ENCODE measurements at places on chromosomes 6 and 20.

DNA sequence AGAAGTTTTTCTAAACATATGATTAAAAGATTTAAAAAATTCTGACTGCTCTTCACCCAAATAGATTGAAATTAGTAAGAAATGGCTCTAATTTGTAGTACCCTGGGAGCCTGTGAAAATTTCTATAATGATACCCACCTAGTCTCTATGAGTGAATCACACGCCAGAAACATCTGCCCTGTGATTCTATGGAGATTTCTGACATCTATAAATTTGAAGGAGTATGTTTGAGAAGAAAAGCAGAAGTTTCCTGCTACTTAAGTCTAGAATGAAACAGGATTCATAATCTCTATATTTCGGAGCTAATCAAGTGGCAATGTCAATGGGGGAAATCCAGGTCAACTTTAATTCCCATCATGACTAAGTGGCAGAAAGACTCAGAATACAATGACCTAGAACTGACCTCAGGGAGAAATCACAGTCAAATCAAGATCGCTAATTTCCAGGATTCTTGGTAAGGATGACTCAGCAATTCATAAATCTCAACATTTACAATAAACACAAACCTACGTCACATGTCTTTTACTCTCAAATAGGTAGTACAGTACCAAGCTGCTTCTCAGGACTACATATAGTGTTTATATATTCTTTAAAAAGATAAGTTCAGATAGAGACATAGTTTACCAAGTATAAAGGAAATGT lies 186.2 kb upstream of the TNFAIP3 start:
- DNase-seq, result no peak

DNA sequence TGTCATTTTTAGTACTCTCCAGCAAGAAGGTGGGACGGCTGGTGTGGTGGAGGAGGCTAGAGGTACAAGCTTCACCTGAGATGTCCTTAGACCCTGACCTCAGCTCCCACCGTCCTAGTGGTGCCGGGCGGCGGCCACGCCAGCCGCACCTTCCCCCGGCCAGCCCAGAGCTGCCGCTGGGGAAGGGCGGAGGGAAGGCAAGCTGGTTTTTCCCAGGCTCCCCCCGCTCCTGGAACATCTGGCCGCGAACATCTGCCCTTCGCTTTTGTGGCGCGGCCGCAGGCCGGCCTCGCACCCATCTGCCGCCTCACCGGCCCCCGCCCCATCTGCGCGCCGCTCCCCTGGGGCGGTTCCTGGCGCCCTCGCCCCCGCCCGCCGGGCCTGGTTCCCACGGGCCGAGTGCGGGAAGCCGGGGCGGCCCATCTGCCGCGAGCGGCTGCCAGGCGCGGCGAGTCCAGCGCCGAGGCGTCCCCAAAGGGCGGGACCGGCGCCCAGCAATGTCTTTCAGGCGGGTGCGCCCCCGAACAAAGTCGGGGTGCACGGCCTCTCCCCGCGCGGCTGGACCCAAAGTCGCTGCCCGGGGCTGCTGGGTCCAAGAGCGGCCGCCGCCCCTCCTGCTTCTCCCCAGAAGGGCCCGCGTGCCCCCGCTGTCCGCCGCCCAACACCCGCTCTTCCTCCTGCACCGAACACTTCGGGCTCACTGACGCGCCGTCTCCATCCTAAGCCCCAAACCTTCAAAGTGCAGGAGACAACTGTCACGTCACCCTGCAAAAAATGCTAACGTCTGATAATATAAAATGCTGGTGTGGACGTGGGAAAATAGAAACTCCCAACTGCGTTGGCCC lies 17.3 kb upstream of the ID1 start:
- DNase-seq, result no peak

GRCh38 chr6:26439151-26440125 lies 866 bp upstream of the BTN3A3 start:
- no peak for DNase-seq

- DNase-seq, result no peak
Observed at GRCh38 chr6:14877758-14878157, 368.1 kb upstream of the JARID2 start.

DNA sequence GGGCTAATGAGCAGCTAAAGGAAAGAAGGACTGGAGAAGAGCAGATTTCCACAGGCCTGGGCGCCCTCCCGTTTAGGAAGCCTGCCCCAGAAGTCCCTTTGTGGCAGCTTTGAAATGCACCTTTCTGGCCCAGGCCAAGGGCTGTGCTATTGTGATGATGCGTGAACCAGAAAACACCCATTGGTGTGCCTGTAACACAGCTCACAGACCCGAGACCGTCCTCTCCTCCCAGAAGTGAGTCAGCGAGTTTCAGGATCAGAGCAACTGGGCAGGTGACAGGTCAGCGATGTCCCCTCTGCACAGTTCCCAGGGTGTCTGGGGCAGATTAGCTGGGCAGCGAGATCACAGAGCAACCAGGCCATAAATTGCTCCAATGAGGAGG lies 71.9 kb upstream of the SULF2 start:
- no peak for DNase-seq

GRCh38 chr6:24807584-24807983 lies 8.9 kb upstream of the ARMH2 start:
- no peak for DNase-seq

DNA sequence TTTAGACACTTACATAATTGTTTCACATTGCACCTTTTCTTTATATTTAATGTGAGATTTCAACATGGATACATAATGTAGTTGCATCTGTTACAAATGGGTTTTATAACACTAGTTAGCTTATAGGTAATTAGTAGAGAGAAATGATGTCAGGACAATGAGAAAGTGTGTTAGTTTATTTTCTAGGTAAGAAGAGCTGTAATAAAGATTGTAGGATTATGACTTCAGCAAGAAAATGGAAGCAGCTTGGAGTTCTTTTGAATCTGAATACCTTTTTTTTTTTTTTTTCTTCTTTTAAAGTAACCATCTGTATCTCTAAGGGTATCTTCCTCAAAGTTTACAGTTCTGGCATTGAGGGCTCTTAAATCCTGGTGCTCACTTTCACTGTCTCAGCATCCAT lies 35.3 kb downstream of the CD2AP start:
- DNase-seq, result no peak

- no peak for DNase-seq
Observed at GRCh38 chr20:2213401-2213800, 82.4 kb upstream of the TGM3 start.

GRCh38 chr6:30676660-30677285 lies 4.0 kb upstream of the DHX16 start:
- no peak for DNase-seq

DNA sequence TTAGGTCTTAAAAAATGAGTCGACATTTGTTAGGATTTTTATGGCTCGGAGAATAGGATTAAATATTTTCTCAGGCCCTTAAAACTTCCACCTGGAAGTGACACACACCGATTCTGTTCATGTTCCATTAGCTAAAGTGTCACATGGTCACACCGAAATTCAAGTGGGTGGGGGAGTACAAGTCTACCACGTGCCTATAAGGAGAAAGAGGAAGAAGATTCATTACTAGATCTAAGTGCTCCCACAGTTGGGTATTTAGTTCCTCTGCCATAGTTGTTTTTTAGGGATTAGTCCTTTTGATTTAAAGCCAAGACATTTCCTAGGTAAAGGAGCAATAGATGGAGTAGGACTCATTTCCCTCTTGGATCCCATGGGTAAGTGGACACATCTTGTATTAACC lies 4.9 kb upstream of the TOX2 start:
- DNase-seq, result no peak

GRCh38 chr20:59778615-59779200 lies 154.7 kb downstream of the SYCP2 start:
- DNase-seq, result no peak

GRCh38 chr6:168886964-168887363 lies 366.7 kb downstream of the THBS2 start:
- DNase-seq, result no peak

- no peak for DNase-seq
Observed at GRCh38 chr6:127188744-127189143, 70.3 kb downstream of the RSPO3 start.

DNA sequence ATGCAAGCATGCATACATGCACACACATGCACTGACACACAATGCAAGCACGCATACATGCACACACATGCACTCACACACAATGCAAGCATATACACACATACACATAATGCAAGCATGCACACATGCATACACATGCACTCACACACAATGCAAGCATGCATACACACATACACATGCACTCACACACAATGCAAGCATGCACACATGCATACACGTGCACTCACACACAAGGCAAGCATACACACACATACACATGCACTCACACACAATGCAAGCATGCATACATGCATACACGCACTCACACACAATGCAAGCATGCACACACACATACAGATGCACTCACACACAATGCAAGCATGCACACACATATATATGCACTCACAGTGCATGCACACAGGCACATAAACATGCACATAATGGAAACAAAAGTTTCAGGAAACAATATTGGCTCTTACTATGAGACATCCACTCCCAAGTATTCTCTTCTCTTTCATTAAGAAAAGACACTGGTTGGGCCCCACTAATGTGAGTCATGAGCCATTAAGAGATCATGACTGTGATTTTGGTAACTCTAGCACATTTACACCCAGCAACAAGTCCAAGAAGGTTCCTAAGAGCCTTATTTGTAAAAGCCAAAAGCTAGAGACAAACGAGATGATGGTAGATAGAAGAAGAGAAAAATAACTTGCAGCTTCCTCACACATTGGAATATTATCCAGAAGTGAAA lies 22.2 kb downstream of the APCDD1L start:
- no peak for DNase-seq

GRCh38 chr20:51379601-51380341 lies 162.7 kb downstream of the NFATC2 start:
- DNase-seq, result no peak

- no peak for DNase-seq
Observed at GRCh38 chr20:53926428-53927028, 143.9 kb downstream of the BCAS1 start.

- DNase-seq, result no peak
Observed at GRCh38 chr20:48460681-48461080, 367.1 kb downstream of the PREX1 start.

GRCh38 chr20:61765871-61766654 lies 299.6 kb downstream of the TAF4 start:
- DNase-seq, result no peak

DNA sequence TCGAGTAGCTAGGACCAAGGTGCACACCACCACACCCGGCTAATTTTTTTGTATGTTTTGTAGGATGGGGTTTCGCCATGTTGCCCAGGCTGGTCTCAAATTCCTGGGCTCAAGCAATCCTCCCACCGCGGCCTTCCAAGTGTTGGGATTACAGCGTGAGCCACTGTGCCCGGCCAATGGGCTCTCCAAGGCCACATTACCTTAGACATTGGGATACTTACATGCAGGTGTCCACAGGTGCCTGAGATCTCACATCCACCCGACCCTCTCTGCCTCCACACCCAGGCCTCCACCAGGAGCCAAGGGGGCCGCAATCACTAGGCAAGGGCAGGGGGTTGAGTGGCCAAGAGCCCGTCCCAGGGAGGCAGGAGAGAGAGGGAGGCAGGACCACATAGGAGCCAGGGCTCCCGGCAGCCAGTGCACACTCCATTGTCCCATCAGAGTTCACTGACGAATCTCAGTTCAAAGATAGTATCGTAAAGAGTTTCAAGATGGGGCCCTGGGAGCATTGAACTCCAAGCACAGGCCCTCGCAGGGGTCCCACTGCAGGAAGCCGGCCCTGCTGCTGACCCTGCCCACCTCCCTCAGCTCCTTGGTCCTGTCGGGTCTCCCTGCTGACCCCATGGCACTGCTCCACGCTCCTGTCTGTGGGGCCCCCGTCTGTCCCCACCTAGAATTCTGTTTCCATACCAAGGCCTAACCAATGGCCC lies 55.3 kb downstream of the SSR1 start:
- DNase-seq, result no peak

- DNase-seq, result no peak
Observed at GRCh38 chr6:22053391-22053997, 243.3 kb downstream of the PRL start.

DNA sequence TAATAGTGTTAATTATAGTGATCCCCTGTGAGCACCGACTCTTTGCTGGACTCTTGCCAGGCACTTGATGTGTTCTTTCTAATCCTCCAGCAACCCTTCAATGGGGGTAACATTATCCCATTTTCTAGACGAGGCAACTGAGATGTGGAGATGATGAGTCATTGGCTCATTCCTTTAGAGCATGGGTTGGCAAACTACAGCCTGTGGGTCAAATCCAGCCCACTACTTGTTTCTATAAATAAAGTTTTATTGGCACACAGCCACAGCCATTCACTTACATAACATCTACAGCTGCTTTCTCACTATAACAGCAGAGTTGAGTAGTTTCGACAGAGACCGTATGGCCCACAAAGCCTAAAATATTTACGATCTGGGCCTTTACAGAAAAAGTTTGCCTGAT lies 249.5 kb upstream of the KCNG1 start:
- DNase-seq, result no peak

DNA sequence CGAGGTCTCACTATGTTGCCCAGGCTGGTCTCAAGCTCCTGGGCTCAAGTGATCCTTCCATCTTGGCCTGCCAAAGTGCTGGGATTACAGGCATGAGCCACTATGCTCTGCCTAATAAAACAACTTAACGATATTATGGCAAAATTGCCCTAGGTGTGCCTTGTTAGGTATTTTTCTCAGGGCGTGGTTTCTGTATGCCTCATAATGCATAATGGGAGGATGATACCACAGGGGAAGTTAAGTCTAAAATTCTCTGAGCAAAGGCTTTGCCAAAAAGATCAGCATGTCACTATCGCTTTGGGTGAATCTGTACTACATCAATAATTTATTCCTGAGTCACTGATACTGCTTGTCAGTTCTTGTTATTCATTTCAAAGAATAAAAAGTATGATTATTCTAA lies 15.9 kb upstream of the LOC128125822 start:
- DNase-seq, result no peak

- no peak for DNase-seq
Observed at GRCh38 chr20:55935448-55936208, 69.7 kb downstream of the CBLN4 start.

DNA sequence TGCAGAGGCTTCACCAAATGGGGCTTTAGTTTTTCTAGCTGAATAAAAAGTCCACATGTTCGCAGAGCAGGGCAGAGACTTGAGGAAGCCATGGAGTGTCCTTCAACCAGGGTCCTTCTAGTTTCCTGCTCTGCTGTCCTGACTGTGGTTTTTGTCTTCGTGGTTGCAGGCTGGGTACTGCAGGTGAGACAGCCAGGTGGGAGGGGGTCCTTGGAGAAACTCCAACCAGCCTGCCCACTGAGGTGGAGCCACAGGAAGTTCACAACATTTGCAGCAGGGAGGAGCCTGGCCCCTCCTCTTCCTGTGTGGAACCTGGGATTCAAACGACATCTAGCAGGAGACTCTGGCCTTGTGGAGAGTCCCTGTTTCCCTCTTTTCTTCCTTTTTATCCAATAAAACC lies 68.8 kb upstream of the MYLIP start:
- no peak for DNase-seq

All from stimulated activated CD4-positive, alpha-beta T cell treated with anti-CD3 and anti-CD28 coated beads, Interleukin-1b, Interleukin-23, amount 100 ng/mL, for 4 hours (primary cell).